Activated CD4-positive, alpha-beta T cell treated with anti-CD3 and anti-CD28 coated beads, Interleukin-2, amount 50 U/mL, for 4 hours (primary cell): ENCODE measurements at places on chromosomes 3 and 15.

DNA sequence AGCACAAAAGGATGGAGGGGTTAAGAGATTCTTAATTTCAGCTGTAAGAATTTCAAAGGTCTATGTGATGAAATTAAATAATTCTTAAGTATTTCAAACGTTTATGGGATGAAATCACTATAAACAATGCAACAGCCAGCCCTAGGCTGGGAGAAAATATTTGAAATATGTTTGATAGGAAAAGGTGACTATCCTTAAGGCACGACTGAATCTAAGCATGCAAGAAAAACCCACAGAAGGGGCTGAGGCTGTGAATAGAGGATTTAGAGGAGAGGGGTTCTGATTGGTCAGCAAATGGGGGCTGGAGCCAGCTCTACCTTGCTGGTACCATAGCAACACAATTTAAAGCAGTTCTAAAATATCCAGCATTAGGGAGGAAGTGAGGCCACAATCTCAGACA lies 220.8 kb upstream of the ATP10A start:
- no peak for DNase-seq

DNA sequence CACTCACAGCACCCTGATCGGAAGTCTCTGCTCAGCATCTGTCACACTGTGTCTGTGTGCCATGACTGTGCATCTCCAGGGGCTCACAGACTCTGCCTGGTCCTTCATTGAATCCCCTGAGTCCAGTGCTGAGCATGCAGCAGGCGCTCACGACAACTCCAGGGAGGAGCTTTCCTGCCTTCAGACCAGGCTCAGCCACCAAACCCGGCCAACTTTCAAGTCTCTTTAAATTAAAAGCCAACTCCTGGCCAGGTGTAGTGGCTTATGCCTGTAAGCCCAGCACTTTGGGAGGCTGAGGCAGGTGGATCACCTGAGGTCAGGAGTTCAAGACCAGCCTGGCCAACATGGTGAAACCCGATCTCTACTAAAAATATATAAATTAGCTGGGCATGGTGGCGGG lies 24.2 kb downstream of the GRAMD2A start:
- no peak for DNase-seq

GRCh38 chr15:77135181-77135580 lies 64.3 kb upstream of the TSPAN3 start:
- no peak for DNase-seq

- DNase-seq = no peak
These were observed 58.4 kb upstream of the POLG start for GRCh38 chr15:89393056-89393455.

- no peak for DNase-seq
These were observed 369.0 kb downstream of the UNC13C start for GRCh38 chr15:54347082-54347827.
